NCI-H1694 treated with DMSO at 0.1 percent for 48 hours (cell line): ENCODE measurements at places on chromosomes 11 and 22.

GRCh38 chr11:15826826-15827225, 529.5 kb downstream of the SOX6 start:
- DNase-seq, result peak; percentile 5

DNA sequence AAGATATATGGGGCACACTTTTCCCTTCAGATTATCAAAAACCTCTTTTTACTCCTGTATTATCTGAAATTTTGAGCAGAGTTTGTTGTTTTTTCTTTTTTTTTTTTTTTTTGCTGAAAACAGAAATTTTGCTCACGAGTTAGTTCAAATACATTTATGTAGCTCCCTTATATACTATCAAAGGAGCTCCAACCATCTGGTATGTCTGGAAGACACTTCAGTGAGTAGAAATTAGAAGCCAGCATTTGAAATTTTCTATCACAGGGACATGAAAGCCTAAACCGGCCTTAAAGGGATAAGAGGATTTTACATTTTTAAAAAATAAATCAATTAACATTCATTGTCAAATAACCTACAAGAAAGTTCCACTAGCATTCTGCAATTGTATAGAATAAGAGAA, 73.3 kb downstream of the DDIAS start:
- DNase-seq, result no peak

- peak; percentile 68 for DNase-seq
These were observed 16.6 kb upstream of the EFCAB6 start for GRCh38 chr22:43828725-43828997.

DNA sequence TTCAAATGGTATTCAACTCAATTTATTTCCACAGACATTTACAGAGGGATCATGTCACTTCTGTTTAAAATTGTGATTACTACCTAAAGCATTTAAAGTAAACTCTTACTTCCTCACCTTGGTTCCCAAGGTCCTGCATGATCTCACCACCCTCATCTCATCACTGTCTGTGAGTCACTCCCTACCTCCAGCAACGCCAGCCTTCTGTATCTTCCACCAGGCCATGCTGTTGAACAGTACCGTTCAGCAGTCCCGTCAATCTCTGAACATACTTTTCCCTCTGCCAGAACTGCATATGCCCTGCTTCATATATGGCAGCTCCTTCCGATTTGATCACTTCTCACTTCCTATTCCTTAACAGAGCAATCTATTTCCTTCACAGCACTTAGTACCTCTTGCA, 2.0 kb downstream of the FBXO3 start:
- DNase-seq, result no peak

DNA sequence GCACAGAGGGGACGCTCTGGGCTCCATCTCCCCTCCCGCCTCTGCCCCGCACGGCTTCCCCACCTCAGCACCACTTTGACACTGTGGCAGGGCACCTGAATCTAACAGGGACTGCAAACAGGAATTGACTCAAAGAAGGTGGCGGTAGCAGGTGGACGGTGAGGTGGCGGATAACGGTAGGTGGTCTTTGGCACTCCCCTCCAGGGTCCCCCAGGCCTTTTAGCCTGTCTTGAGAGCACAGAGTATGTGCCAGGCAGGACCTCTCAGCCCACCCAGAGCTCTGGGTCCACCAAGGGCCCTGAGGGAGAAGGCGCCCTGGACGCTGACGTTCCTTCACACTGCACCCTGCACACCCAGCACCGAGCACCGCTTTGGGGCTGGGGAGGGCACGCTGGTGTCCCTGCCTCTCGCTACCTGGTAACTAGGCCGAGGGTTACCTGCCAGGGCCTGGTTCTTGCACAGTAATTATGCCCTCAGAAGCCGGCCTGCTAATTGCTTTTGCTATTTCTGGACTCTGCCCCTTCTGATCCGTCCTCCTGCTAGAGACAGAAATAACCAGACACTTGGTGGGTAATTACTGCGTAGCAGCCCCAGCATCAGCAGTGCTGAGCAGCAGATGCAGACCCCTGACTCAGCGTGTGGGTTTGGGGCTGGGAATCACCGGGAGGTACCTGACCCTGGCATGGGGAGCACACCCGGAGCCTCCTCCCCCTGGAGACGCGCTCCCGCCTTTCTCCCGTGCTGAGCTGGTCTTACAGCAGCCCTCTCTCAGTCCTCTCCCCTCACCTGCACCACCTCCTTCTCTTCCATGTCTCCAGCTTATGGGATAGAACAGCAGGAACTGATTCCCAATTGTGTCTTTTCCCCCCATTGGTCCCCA, 103.3 kb upstream of the B3GAT1 start:
- no peak for DNase-seq

DNA sequence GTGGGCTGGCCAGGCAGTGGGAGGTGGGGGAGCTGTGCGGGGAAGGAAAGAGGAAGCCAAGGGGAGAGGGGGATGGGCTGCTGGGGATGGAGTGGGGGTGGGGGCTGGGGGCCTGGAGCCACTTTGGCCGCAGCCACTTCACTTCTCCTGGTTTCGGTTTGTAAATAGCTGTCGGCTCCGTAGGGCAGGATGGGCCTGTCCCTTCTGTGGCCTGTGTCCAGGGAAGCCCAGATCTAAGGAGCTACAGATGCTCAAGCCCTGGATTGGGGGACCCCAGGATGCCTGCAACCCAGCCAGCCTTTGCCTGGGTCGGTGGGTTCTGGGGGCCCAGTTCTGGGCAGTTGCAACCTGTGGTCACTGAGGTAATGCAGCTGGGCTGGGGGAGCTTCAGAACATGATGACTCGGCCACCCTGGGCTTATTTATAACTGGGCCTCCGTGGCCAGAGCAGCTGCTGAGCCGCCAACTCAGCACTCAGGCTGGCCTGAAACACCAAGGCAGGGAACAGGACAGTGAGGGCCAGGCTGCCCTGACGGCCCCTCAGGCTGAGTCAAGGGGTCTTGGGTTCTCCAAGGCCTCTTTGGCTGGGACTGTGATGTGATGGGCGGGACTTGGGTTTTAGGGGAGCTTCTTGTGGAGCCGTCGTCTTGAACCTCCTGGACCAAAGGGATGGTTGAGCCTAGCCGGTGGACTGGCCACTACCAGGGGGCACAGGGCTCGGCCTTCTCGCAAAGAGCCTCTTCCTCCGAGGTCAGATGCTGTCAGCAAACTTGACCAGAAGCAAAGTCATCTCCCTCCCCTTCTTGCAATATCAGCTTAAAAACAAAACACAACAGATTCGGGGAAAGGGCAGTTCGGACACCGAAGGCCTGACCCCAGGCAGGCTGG, 15.0 kb upstream of the SLC39A13 start:
- no peak for DNase-seq

GRCh38 chr11:75471176-75471973, 38.4 kb upstream of the KLHL35 start:
- DNase-seq, result no peak

GRCh38 chr11:64969209-64969608, 2.7 kb downstream of the MAJIN start:
- peak; percentile 70 for DNase-seq

DNA sequence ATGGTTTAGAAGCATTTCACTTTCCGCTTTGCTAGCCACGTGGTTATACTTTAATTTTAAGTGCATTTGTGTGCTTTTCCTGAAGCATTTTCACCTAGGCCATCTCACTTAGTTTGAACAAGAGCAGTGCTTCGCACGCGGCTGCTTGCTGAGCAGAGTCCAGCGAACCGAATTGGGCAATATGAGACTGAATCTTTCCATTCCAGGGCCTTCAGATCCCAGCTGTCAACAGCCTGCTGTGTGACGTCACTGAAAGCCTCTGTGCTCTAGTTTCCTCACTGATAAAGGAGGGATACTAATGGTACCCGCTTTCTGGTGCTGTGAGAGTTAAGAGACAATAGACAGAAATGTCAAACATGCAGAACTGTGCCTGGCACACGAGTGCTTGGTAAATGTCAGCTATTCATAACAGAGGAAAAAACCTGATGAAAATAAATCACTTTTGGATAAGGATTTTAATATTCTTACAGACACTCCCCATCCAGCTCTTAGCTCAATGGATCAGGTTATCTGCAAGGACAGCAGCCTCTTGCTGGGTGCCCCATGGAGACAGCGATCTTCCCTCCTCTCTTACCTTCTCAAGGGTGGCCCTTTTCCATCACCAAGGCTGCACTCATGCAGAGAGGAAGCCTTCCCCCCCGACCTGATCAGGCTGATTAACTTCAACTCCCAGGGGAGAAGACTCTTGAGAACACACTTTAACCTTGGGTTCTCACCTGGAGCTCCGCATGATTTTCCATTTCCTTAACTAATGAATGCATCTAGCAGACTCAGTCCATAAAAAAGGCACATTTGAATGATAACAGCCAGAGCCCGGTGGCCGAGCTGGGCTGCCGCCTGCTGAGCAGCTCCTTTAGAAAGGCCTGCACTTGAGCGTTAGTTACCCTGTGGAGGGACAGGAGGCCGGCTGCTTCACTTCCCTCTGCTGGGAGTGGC, 3.5 kb upstream of the GLB1L3 start:
- DNase-seq, result no peak

DNA sequence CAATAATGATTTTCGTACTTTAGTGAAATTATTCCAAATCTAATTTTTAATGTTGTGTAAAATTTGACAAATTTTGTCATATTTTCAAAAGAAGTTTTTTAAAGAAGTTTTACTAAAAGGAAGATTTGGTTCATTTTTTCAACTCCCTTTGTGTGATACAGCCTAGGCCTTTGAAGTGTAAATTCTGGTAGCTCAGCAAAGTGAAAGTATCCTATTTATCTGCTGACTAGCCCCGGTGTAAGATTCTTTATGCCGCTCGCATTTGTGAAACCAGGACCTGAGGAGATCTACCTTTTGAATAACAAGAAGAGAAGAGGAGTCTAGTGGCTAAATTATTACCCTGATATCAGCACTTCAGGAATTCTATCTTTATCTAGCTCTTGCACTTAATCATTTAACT, 177.4 kb downstream of the JRKL start:
- no peak for DNase-seq

DNA sequence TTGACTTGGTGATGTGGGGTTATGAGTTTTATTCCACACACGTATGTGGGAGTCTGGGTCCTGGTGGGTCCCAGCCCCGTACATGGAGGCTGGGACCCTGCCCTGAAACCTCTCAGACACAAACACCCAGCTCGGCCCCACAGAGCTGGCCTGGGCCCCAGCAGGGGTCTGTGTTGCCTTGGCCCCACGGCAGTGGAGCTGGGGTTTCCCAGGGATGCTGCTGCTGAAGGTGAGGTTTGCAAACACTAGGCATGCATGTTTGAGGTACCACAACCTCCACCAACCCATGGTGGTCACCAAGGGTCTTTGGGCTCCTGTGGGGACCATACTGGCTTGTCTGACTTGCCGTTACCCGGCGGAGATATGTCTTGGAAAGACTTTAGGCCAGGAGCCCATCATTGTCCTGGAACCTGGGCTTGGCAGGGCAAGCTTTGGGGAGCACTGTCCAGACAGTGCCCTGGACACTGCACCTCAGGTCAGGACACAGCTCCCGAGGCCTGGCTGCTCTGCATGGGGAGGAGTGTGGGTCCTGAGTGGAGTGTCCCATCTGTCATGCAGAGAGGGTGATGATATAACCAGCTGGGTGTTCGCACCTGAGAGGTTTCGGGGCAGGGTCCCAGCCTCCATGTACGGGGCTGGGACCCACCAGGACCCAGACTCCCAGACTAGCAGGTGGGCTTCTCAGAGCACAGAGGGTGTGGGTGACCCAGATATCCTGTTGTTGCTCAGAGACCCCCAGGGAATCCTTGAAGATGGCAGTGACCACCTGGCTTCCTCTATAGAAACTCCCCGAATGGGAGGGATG, 63.3 kb downstream of the KCNQ1 start:
- DNase-seq, result no peak

DNA sequence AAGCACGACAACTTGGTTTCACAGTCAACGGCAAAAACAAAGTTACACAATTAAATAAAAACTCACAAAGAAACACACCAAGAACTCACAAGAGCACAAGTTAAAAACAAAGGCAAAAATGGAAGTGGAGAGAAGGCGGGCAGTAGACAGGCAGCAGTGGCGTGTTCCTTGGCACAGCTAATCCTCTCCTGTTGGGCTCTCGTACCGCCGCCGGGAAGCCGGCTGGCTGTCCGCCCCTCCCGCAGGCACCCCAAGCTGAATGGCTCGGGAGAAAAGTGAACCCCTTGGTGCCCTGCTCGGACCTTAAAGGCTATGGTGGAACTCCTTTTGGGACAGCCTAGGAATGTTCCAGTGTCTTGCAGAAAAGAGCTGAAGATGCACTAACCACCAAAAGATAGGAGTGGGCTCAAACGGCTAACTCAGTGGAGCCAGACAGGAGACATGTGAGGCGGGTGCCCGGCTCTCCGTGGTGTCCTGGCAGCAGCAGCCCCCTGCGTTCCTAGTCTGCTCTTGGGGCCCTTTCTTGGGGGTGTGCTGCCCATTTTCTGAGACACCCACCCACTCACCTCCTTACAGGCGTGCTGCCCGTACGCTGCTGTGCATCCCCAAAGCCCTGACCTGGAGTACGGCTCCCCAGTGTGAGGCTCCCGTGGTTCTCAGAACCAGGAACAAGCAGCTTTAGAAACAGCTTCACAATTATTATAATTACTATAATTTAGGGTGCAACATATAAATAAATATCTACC, 86.1 kb upstream of the BID start:
- no peak for DNase-seq

DNA sequence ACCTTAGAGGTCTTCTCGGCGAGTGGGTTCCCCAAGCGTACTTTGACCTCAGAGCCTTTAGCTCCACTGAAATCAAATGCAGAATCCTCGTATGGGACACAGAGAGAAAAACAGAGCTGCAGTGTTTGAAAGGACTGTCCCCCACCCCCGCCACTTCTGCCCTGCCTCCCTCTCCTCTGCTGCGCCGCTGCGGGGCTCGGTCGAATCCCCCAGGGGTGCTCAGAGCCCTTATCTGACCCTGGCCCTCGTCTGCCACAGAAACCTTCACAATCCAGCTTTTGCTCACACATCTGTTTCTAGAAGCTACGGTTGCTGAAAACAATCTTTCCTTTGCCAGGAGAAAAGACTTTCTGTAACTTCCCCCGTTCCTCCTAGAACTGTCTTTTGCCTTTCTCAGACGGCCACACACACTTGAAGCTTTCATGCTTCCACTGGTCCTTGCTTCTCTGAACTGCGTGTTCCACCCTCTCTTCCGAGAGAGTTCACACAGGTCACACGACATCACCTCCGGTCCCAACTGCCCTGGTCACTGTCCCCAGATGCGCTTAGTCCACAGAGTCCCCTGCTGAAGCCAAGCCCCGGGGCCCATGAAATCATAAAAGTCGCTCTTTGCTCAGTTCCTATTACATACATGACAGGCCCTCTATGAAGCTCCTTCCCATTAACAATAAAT, 3.7 kb downstream of the SMIM35 start:
- no peak for DNase-seq

GRCh38 chr11:117796872-117797529, at the start of gene DSCAML1:
TSS of gene DSCAML1 (minus strand) at chr11:117797216. CDS start at chr11:117797079, 137 bp downstream.
- no peak for DNase-seq

DNA sequence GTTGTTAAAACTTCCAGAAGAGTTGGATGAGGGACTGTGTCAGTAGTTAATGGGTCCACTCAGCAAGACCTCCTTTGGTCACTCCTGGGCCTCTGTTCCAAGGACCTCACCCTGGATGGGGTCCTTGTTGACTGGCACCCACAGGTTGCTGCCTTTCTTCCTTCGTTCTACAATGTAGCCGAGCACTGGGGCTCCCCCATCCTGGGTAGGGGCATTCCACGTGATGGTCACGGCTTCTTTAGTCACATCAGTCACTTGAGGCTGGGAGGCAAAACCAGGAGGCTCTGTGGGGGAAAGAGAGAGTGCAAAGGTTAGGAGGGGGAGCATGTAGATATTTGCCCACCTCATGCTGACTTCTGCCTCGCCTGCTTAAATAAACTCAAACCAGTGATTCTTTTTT, 12.0 kb downstream of the TMEM86A start:
- DNase-seq, result no peak
